ENCODE measurements at places on chromosomes 2 and 18.
A peak's percentile ranks its signal among the peaks of the same experiment; 100 is the strongest.

GRCh38 chr2:8394569-8395359, 287.1 kb upstream of the ID2 start:
- no peak overlapping the region for H3K27ac ChIP-seq
- no peak for DNase-seq
- H3K4me1 ChIP-seq = no peaks in the 10 kb centered on the region
- no peaks in the 10 kb centered on the region for H3K27me3 ChIP-seq

DNA sequence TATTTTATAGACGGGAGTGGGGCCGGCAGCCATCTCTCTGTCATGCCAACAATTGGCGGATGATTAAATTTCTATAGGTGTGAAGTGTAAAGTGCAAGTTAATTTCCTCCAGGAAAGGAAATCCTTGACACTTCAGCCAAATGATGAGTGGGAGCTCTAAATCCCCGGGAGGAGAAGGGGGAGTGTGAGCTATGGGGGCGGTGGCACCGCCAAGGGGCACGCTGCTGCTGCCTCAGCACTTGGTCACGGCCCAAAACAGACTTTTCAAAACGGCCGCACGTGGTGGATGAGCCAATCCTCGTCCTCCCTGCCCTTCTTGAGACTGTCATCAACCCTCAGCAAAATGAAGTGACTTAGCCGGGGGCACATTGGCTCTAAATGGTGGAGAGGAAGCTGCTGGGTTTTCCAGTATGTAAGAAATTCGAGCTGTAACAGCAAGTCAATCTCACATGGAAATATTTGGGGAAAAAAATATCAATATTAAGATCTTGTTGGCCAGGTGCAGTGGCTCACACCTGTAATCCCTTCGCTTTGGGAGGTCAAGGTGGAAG, 200.8 kb downstream of the TFCP2L1 start:
- H3K27me3 ChIP-seq = no peaks in the 10 kb centered on the region
- no peak overlapping the region for H3K27ac ChIP-seq
- no peaks in the 10 kb centered on the region for H3K36me3 ChIP-seq
- H3K4me3 ChIP-seq = no peak overlapping the region
- DNase-seq = no peak

- peaks cover 3% of the 10 kb centered on the region for H3K27me3 ChIP-seq
- H3K36me3 ChIP-seq = no peaks in the 10 kb centered on the region
- no peak for DNase-seq
- peaks cover 20% of the 10 kb centered on the region for H3K4me1 ChIP-seq
These were observed 22.3 kb downstream of the QPCT start for GRCh38 chr2:37366773-37367172.

DNA sequence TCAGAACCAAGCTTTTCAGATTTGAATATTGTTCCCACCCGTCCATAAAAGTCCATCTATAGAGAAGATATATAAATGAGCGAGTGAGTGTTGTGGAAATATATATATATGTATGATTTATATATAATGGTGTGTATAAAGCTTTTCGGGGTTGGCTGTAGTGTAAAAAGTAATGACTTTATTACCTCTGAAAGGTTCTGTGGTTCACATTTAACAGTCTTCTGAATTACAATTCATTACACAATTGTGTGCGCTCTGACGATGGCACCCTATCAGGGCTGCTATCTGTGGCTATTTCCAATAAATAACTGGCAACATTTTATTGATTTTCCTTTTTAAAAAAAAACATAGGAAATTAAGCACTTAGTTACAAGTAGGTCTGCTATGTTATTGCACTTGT, 2.7 kb upstream of the BCL11A start:
- H3K4me3 ChIP-seq = no peak overlapping the region
- no peak for DNase-seq
- H3K4me1 ChIP-seq = peaks cover 30% of the 10 kb centered on the region
- H3K27me3 ChIP-seq = peaks cover 53% of the 10 kb centered on the region
- H3K36me3 ChIP-seq = no peaks in the 10 kb centered on the region

GRCh38 chr2:238513346-238513745, 86.6 kb downstream of the ASB1 start:
- no peak overlapping the region for H3K4me3 ChIP-seq
- no peak for DNase-seq
- no peaks in the 10 kb centered on the region for H3K36me3 ChIP-seq

- no peak overlapping the region for H3K4me3 ChIP-seq
- DNase-seq = no peak
- H3K4me1 ChIP-seq = no peaks in the 10 kb centered on the region
These were observed 688 bp upstream of the ARHGAP28 start for GRCh38 chr18:6728809-6729246.

- H3K4me3 ChIP-seq = no peak overlapping the region
- H3K4me1 ChIP-seq = no peaks in the 10 kb centered on the region
- H3K27ac ChIP-seq = no peak overlapping the region
- no peaks in the 10 kb centered on the region for H3K27me3 ChIP-seq
These were observed 544.2 kb downstream of the SATB2 start for GRCh38 chr2:198913394-198914152.

- H3K36me3 ChIP-seq = no peaks in the 10 kb centered on the region
- H3K4me3 ChIP-seq = no peak overlapping the region
- no peaks in the 10 kb centered on the region for H3K4me1 ChIP-seq
These were observed 84.9 kb upstream of the PMAIP1 start for GRCh38 chr18:59814891-59815290.

- H3K4me3 ChIP-seq = no peak overlapping the region
- H3K27me3 ChIP-seq = no peaks in the 10 kb centered on the region
- H3K27ac ChIP-seq = no peak overlapping the region
- DNase-seq = no peak
These were observed 105.8 kb upstream of the SPOPL start for GRCh38 chr2:138395565-138396306.

GRCh38 chr2:61125123-61125710, 36.8 kb upstream of the C2orf74 start:
- no peak overlapping the region for H3K4me3 ChIP-seq
- H3K27me3 ChIP-seq = no peaks in the 10 kb centered on the region
- H3K27ac ChIP-seq = no peak overlapping the region
- no peaks in the 10 kb centered on the region for H3K4me1 ChIP-seq
- DNase-seq = no peak

DNA sequence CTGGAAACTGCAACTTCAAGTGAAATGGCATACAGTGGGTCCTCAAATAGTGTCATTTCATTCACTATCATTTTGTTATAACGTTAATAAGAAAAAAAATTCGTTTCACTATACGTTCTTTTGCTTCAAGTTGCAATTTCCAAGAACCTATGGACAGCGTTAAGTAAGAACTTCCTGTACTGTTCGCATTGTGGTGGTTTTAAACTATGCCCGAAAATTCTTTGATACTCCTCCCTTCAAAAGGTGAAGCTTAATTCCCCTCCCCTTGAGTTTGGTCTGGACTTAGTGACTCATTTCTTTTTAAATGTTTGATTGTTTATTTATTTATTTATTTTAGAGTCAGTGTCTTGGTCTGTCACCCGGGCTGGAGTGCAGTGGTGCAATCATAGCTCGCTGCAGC, 20.7 kb downstream of the GNLY start:
- H3K4me1 ChIP-seq = no peaks in the 10 kb centered on the region
- no peak overlapping the region for H3K27ac ChIP-seq
- no peaks in the 10 kb centered on the region for H3K36me3 ChIP-seq
- H3K27me3 ChIP-seq = no peaks in the 10 kb centered on the region

GRCh38 chr2:28547906-28548600, 52.2 kb downstream of the PLB1 start:
- no peaks in the 10 kb centered on the region for H3K36me3 ChIP-seq
- H3K4me1 ChIP-seq = peaks cover 25% of the 10 kb centered on the region
- H3K27me3 ChIP-seq = no peaks in the 10 kb centered on the region

- no peak overlapping the region for H3K4me3 ChIP-seq
- H3K4me1 ChIP-seq = no peaks in the 10 kb centered on the region
- no peaks in the 10 kb centered on the region for H3K27me3 ChIP-seq
These were observed 45.9 kb upstream of the ATP5MC3 start for GRCh38 chr2:175227393-175227792.

- H3K27ac ChIP-seq = no peak overlapping the region
- no peaks in the 10 kb centered on the region for H3K36me3 ChIP-seq
- no peak overlapping the region for H3K4me3 ChIP-seq
- no peak for DNase-seq
- H3K4me1 ChIP-seq = no peaks in the 10 kb centered on the region
- no peaks in the 10 kb centered on the region for H3K27me3 ChIP-seq
These were observed 141.0 kb downstream of the RPIA start for GRCh38 chr2:88832311-88832991.

DNA sequence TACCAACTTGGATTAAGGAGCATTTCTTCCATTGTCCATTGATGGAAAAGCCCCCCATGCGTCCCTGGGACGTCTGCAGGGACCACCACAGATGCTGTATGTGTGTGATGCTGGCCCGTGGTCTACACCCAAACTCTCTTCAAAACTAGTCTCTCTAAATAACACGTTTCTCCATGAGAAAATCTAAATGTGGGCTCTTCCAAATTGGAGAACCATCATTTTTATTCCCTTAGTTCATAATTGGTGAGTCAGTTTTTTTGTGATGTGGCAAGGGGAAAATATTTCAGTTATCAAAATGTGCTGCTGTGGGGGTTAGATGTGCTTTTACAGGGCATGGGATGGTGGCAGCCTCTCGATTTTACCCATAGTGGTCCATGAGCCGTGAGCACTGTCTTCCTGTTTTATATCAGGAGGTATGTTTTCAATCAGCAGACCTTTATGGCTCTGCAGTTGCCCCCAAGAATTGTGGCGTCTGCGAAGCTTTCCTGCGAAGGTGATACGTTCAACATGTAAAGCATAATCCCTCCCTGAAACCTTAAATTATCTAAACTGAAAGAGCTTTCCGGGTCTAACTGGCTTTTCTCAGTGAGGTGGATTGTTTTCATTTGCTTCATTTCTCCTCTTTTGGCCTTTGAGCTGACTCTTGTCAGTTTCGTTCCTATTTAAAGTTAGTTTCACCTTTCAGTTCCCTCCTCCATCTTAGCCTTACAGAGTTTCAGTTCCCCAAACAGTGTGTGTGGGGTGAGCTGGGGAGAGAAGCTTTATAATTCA, 78.4 kb downstream of the SETBP1 start:
- no peak overlapping the region for H3K27ac ChIP-seq
- H3K27me3 ChIP-seq = no peaks in the 10 kb centered on the region
- no peak for DNase-seq
- no peaks in the 10 kb centered on the region for H3K4me1 ChIP-seq

- no peak overlapping the region for H3K4me3 ChIP-seq
- H3K36me3 ChIP-seq = no peaks in the 10 kb centered on the region
- peaks cover 17% of the 10 kb centered on the region for H3K27me3 ChIP-seq
- peaks cover 5% of the 10 kb centered on the region for H3K4me1 ChIP-seq
- DNase-seq = no peak
These were observed 1.3 kb upstream of the ACOXL start for GRCh38 chr2:110731064-110731463.

DNA sequence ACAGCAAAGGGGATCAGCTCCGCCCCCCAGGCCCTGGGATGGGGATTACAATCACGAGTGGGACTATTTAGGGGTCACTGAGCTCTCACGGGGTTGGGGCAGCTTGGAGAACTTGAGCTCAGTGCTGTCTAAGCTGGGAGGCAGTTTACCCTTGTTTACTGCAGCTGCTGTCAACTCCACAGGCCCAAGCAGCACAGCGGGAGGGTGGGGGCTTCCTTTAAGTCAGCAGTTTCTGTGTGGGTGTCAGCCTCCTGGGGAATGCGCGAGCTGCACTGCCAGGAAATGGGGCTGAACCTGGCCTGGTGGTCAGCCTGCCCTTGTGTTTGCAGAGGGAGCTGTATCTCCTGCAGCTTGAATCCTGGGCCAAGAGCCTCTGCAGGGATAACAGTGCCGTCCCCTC, 29.8 kb downstream of the TOGARAM2 start:
- no peaks in the 10 kb centered on the region for H3K27me3 ChIP-seq
- DNase-seq = peak; percentile 37
- H3K36me3 ChIP-seq = no peaks in the 10 kb centered on the region
- H3K4me3 ChIP-seq = no peak overlapping the region

- H3K4me3 ChIP-seq = no peak overlapping the region
- no peak for DNase-seq
- no peaks in the 10 kb centered on the region for H3K27me3 ChIP-seq
- no peaks in the 10 kb centered on the region for H3K36me3 ChIP-seq
These were observed 85.1 kb downstream of the ANTXR1 start for GRCh38 chr2:69097891-69098655.

DNA sequence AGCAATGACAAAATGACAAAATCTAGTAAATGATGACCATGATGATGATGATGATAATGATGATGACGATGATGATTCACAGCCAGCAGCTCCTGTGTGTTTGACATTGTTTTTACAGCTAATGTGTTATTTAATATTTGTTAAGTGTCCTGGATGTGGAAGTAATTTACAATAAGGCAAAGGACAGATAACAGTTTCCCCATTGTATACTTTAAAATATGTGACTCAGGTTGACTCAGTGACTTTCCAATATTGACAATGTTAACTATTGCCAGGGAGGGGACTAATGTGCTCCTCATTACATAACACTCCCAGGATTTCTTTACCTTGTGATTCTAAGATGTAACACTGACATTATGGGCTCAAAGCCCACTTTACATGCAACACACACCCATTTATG, 602.2 kb downstream of the FBXO15 start:
- no peaks in the 10 kb centered on the region for H3K4me1 ChIP-seq
- no peak overlapping the region for H3K27ac ChIP-seq
- no peak overlapping the region for H3K4me3 ChIP-seq
- H3K27me3 ChIP-seq = no peaks in the 10 kb centered on the region
- H3K36me3 ChIP-seq = no peaks in the 10 kb centered on the region
- DNase-seq = no peak

DNA sequence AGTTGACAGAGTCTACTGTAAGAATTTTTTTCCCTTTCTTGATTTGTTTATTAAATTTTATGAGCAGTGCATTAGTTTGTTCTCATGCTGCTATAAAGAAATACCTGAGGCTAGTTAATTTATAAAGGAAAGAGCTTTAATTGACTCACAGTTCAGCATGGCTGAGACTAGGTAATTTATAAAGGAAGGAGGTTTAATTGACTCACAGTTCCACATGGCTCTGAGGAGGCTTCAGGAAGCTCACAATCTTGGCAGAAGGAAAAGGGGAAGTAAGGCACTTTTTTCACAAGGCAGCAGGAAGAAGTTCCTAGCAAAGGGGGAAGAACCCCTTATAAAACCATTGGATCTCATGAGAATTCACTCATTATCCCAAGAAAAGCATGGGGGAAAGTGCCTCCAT, 191.4 kb upstream of the VRK2 start:
- H3K4me3 ChIP-seq = no peak overlapping the region
- H3K4me1 ChIP-seq = no peaks in the 10 kb centered on the region
- no peak for DNase-seq
- H3K27me3 ChIP-seq = no peaks in the 10 kb centered on the region
